ENCODE measurements at places on chromosomes 4 and X. TPM values are rescaled to one million over a fixed set of nuclear protein-coding genes. Genes with fewer than 3 reads are reported as not detected.

The CYSLTR1 gene
- total RNA-seq = 0.97 TPM

The SYTL5 gene
- 2.1 TPM for total RNA-seq

The GYPE gene
- total RNA-seq = 0.46 TPM

The LPAR4 gene
- 1.0 TPM for total RNA-seq

The RASGEF1B gene
- 16.4 TPM for total RNA-seq

The PASD1 gene
- 21.5 TPM for total RNA-seq

The CXCL11 gene
- total RNA-seq = 0.23 TPM

The NXF2 gene
- total RNA-seq = 8.7 TPM

The SMIM10L2A gene
- total RNA-seq = 5.0 TPM

The USO1 gene
- total RNA-seq = 53.3 TPM

The RIBC1 gene
- total RNA-seq = 3.0 TPM

The KCTD8 gene
- total RNA-seq = 0.46 TPM

The KANTR gene
- 11.5 TPM for total RNA-seq

The NPY2R gene
- total RNA-seq = not detected

The OPN1MW2 gene
- total RNA-seq = not detected

The SYNPO2 gene
- total RNA-seq = 131 TPM

The PALLD gene
- total RNA-seq = 252 TPM

The NOX1 gene
- total RNA-seq = 0.62 TPM
